NCI-H510A (cell line): ENCODE measurements at places on chromosomes 3 and 15.

GRCh38 chr15:66323312-66323928, 30.1 kb downstream of the DIS3L start:
- no peak for DNase-seq

GRCh38 chr15:93483923-93484322, 394.9 kb upstream of the RGMA start:
- no peak for DNase-seq

DNA sequence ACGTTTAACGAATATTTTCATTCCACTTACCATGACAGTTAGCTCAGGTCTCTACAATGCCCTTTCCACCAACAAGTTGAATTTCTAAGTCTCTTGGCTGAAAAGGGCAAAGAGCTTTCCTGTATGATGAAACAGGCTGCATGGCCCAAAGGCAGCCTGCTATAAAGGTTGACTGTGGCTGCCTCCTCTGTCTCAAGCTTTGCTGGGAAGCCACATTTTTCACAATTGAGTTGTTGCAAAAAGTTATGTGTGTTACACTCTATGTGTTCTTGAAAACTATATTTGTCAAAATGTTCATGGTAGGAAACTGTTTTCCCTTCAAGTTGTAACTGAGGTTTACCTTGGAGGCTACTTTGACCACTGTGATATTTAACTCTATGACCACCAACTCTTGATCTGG, 49.5 kb downstream of the DZIP1L start:
- DNase-seq: no peak

DNA sequence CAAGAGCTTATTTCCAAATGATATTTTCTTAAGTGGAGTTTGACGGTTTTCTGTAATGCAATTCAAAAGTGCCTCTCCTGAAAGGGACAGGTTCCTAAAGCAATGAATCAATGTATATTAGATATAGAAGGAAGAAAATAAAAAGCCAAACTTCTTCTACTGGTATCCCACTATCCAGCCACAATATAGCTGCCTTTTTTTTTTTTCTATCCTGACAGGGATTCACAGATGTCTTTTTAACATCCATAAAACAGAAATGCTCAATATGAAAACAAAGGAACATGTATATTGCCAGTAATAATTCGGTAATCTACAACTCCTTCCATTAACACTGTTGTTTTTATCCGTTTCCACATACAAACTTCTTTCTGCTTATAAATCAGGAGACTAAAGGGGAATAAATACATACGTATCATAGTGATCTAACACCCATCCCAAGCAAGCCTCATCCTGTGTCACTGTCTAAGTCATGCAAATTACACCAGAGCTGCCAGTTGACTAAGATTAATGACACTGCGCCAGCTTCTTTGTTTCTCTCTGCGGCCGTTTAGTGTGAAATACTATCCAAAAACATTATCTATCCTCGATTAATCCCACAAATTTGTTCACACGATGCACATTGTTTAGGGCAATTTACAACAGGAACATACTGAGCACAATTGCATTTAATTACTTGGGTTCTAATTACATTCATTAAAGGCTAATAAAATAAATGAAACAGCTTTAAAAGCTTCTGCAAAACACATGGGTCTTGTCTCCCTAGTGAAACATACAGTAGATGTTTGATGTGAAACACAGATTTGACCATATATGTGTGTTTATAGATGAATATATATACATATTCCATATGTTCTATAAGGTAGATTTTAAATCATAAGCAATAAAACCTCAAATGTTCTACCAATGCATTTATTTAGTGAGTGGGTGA, 51.9 kb upstream of the CDIN1 start:
- DNase-seq: no peak

DNA sequence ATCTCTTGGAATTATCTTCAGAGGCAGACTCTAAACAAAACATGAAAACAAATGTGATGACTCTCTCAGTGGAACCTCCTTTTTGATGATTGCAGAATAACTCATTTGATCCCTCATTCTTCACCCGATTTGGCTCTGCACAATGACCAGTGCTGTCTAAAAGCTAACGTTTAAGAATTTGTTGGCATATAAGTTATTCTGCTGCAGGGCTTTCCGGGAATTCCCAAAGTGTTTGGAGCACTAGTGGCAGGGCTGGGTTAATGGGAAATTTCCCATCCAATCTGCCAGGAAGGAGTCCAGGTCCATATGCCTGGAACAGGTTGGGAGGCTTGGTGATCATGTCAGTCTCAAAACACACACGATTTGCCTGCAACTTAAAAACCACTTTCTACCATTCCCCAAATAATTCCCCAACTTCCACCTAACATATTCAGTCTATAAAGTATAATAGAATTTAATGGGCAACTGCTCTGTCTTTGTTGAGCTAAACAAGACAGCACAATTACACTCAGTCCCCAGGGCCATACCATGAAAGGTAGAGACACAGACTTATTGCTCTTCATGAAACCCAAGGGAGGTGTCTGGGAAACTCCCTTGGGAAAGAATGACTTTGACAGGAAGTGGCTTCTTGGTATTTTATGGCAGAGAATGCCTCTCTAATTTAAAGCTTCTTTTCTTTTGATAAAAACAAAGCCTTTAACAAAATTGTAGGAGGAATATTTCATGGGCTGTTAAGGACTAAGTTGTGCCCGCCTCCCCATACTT, 38.0 kb downstream of the ARRDC4 start:
- DNase-seq: no peak

- DNase-seq: no peak
These were observed 80.1 kb downstream of the BTD start for GRCh38 chr3:15681668-15682067.

DNA sequence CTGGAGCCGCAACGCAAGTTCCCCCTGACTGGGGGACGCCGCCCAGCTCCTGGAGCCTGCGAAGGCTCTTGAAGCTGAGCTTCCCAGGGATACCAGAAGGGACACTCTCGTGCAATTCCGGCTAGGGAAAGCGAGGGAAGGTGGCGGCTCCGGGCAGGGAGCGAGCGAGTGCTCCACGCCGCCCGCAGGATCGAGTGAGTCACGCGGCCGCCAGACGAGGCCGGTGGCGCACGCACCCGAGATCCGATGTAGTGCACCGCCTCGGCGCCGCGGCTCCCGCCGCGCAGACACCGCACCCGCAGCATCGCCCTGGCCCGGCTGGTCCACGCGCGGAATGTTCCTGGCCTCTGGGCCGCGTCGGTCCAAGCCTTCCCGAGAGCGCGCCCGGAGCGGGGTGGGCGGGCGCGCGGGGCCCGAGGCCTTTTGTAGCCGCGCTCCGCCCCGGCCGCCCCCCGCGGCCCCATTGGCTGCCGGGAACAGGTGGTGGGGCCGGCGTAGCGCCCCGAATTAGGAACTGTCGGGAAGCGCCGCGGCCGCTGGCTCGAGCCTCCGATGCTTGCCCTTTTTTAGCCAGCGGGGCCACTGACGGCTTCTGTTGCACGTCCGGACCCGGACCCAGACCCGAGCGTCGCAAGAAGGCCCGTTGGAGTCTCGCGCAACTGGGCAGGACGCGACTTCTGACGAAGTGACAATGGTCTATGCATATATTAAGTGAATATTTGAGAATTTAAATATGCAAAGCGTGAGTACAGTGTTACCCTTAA, at the start of gene GATM:
TSS of gene GATM (minus strand) at position 396 of the 764 bp plus-strand sequence. CDS start at position 305, 91 bp downstream.
- no peak for DNase-seq

GRCh38 chr3:15284121-15284889, 48.1 kb downstream of the SH3BP5 start:
- peak; percentile 69 for DNase-seq

- DNase-seq: no peak
These were observed 140.5 kb upstream of the SGO1 start for GRCh38 chr3:20326541-20326940.

- no peak for DNase-seq
These were observed 204.6 kb upstream of the NR2F2 start for GRCh38 chr15:96125721-96126415.

GRCh38 chr3:127800508-127800907, 21.8 kb downstream of the MGLL start:
- DNase-seq: no peak

- no peak for DNase-seq
These were observed 6.9 kb downstream of the SLC6A1 start for GRCh38 chr3:10999221-11000107.

DNA sequence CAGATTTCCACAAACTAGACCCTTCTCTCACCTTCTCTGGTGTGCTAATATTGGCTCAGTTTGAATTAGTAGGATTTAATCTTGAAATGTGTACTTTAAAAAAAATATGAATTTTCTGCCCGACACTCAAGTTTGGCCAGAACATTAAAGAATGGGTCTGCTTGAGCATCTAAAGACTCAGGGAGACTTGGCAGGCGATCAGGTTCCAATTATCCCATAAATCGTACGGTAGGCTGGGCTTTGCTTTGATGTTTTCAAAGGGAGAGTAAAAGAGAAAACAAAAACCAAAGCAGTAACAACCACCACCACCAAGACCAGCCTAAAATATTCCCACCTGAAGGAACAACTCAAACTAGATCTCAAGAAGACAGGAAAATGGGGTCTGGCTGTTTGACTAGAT, 230.8 kb downstream of the EBLN2 start:
- DNase-seq: no peak

- no peak for DNase-seq
These were observed 10.2 kb downstream of the CDCP1 start for GRCh38 chr3:45135959-45136358.

DNA sequence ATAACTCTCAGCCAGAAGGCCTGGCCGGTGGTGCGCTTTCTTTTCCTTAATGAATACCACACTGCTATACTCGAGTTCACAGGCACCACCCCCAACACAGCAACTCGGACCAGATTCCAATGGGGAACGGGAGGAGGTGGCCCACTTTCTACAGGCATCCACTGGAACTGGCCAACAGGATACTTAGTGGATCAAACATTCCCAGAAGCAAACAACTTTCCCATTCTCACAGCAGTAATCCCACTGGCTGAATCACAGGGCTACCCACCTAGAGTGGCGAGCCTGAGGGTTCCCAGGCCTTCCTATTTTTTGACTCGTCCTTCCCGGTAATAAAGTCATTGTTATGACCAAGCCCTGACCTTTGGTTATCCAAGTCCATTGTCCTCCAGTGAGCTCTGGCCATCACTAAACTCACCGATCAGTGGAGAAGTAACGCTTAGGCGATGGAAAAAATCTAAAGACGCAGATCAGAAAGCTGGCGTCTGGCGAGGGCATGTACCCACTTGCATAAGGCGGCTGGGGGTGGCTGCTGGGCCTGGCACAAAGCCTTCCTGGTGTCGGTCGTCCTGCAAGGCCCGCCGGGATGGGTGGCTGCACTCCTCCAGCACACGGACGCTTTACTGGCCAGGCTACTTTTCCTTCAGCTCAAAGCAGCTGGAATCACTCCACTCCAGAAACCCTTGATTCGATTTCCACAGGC, 1.2 kb downstream of the EOGT start:
- no peak for DNase-seq

- DNase-seq: no peak
These were observed 51.1 kb downstream of the PSMD6 start for GRCh38 chr3:63972196-63972595.

DNA sequence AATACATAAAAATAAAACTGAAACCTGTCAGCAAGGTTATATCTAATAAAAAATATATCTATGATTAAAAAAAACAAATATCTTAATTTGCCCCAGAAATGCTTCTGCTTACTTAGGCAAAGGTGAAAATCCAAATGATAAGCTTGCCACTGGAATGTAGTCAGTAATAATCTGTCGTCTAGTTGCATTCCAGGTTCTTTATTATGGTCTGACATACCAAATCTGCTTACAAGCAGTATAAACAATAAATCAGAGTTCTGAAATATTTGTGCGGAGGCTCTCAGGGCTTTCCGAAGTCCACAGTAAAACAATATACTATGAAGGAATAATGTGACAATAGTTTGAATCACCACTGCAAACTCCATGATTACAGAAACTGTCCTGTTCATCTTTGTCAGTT, 1133.5 kb downstream of the ROBO1 start:
- DNase-seq: no peak

DNA sequence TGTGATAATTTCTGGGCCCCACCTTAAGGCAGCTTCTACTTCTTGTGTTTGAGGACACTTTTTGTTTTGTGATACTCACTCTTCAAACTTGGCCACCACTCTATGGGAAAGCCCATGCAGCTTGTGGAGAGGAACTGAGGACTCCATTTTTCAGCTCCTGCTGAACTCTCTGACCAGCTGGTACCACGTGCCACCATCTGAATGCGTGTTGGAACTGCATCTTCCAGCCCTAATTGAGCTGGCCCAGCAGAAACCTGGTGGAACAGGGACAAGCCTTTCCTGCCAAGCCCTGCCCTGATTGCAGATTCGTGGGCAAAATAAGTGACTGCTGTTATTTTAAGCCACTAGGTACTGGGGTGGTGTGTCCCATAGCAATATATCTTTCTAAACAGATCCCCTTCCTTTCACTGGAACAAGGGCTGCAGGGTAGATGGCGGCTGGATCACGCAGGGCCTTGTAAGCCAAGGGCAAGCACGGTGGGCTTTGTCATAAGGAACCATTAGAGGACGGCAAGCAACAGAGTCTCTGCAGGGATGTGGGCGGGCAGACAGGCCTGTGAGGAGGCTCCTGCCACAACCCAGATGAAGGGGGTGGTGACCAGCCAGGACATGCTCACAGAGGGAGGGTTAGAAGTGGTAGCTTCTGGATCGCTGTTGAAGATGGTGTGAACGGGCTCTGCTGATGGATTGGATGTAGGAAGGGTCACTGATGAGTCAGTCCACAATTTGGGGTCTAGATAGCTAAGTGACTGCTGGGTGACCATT, 9.5 kb downstream of the H1-8 start:
- no peak for DNase-seq

- no peak for DNase-seq
These were observed 156.6 kb downstream of the MECOM start for GRCh38 chr3:169506956-169507355.

DNA sequence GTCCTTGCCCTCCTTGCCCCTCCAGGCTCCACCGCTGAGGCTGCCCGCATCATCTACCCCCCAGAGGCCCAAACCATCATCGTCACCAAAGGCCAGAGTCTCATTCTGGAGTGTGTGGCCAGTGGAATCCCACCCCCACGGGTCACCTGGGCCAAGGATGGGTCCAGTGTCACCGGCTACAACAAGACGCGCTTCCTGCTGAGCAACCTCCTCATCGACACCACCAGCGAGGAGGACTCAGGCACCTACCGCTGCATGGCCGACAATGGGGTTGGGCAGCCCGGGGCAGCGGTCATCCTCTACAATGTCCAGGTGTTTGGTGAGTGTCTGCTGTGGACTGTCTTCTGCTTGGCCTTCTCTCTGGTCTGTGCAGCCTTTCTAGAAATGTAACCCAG, 61.0 kb downstream of the BOC start:
- DNase-seq: no peak

DNA sequence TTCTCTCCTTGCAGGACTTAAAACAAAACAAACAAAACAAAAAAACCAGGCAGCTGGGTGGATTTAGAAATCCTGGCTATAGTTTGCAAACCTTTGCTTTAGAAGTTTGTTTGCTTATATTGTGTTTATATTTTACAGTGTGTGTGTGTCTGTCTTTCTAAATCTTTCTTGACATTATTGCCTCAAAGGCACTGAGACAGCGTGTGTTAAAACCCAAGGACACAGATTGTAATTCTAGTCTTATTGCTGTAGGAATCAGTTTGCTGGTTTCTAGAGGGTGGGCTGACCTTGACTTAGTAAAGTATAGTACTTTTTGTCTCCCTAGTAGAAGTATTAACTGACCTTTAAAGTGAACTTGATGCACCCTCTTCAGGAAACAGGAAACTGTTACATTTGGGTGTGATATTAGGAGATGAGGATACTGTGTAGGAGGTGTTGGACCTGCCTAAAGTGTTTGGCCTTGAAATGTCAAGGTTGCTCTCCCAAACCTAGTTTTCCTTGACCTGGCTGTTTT, 71.0 kb downstream of the TCF12 start:
- no peak for DNase-seq

- no peak for DNase-seq
These were observed 25.7 kb upstream of the ROBO2 start for GRCh38 chr3:77014226-77014625.

- no peak for DNase-seq
These were observed 264.7 kb upstream of the NECTIN3 start for GRCh38 chr3:110806924-110807323.
